Tracheal epithelial cell (primary cell): ENCODE measurements at places on chromosomes 2 and 18. TPM values are rescaled to one million over a fixed set of nuclear protein-coding genes. Genes with fewer than 3 reads are reported as not detected.

Gene OR6B2
- not detected in 2 replicates for total RNA-seq

Gene SLC4A5
- 0.24 and 0.64 TPM in 2 replicates for total RNA-seq

Gene LINC00305
- total RNA-seq, result not detected in 2 replicates

Gene CD8B2
- not detected in 2 replicates for total RNA-seq

Gene HAAO
- total RNA-seq, result not detected in 2 replicates

Gene BOLL
- not detected in 2 replicates for total RNA-seq

Gene SOX11
- under 0.01 TPM in 1 of 2 replicates, not detected in the other for total RNA-seq

Gene CHRND
- total RNA-seq, result not detected in 2 replicates

Gene TNFRSF11A
- 0.21 and 0.72 TPM in 2 replicates for total RNA-seq

Gene TACR1
- total RNA-seq, result not detected in 2 replicates

Gene CCL20
- total RNA-seq, result 2.6 and 158 TPM in 2 replicates

Gene DTNA
- 2.1 and 13.0 TPM in 2 replicates for total RNA-seq

Gene UGT1A5
- 0.24 TPM in 1 of 2 replicates, not detected in the other for total RNA-seq

Gene CD8B
- 0.24 TPM in 1 of 2 replicates, not detected in the other for total RNA-seq

Gene GPR39
- total RNA-seq, result 7.2 and 12.4 TPM in 2 replicates

Gene PNO1
- total RNA-seq, result 14.3 and 27.2 TPM in 2 replicates

Gene KCNG2
- total RNA-seq, result not detected in 2 replicates

Gene POTEF
- total RNA-seq, result not detected in 2 replicates

Gene DGUOK
- total RNA-seq, result 53.0 and 56.5 TPM in 2 replicates

Gene ITPRIPL1
- total RNA-seq, result 1.9 and 3.6 TPM in 2 replicates

Gene SAG
- under 0.01 TPM in 1 of 2 replicates, not detected in the other for total RNA-seq

Gene TCF23
- not detected in 2 replicates for total RNA-seq

Gene HRH4
- under 0.01 and 0.64 TPM in 2 replicates for total RNA-seq

Gene ABCB6
- total RNA-seq, result 38.8 and 55.2 TPM in 2 replicates

Gene SF3B6
- total RNA-seq, result 166 and 212 TPM in 2 replicates

Gene PXDN
- 36.7 and 118 TPM in 2 replicates for total RNA-seq

Gene TGIF1
- 239 and 269 TPM in 2 replicates for total RNA-seq

Gene ITGB6
- total RNA-seq, result 36.2 and 167 TPM in 2 replicates

Gene ADRA2B
- not detected in 2 replicates for total RNA-seq

Gene MRPS5
- total RNA-seq, result 53.1 and 62.2 TPM in 2 replicates

Gene MYCN
- not detected in 2 replicates for total RNA-seq

Gene HMSD
- under 0.01 TPM in 1 of 2 replicates, not detected in the other for total RNA-seq

Gene CHPF
- 115 and 131 TPM in 2 replicates for total RNA-seq

Gene RAX
- total RNA-seq, result not detected in 2 replicates

Gene G6PC2
- total RNA-seq, result not detected in 2 replicates

Gene TUBB8B
- 0.24 TPM in 1 of 2 replicates, not detected in the other for total RNA-seq

Gene CSRNP3
- 0.43 and 0.48 TPM in 2 replicates for total RNA-seq

Gene ASNSD1
- 38.2 and 46.5 TPM in 2 replicates for total RNA-seq

Gene UGT1A4
- 0.24 and 1.3 TPM in 2 replicates for total RNA-seq

Gene SP100
- total RNA-seq, result 29.4 and 35.8 TPM in 2 replicates

Gene CPO
- not detected in 2 replicates for total RNA-seq

Gene RGPD4
- not detected in 2 replicates for total RNA-seq

Gene UGT1A10
- not detected in 2 replicates for total RNA-seq

Gene GAL3ST2
- not detected in 2 replicates for total RNA-seq

Gene SCYGR4
- total RNA-seq, result not detected in 2 replicates
